ENCODE measurements at places on chromosomes 1 and 21. TPM values are rescaled to one million over a fixed set of nuclear protein-coding genes. Genes with fewer than 3 reads are reported as not detected.

SLC19A1 gene
- total RNA-seq: 4.4 TPM

CCSAP gene
- total RNA-seq: 3.8 TPM

TRABD2B gene
- 0.61 TPM for total RNA-seq

PKLR gene
- total RNA-seq: not detected

NPL gene
- 1.8 TPM for total RNA-seq

CELA3A gene
- not detected for total RNA-seq

SPATA21 gene
- total RNA-seq: not detected

AGMAT gene
- not detected for total RNA-seq

PTGER3 gene
- total RNA-seq: 0.11 TPM

DNA sequence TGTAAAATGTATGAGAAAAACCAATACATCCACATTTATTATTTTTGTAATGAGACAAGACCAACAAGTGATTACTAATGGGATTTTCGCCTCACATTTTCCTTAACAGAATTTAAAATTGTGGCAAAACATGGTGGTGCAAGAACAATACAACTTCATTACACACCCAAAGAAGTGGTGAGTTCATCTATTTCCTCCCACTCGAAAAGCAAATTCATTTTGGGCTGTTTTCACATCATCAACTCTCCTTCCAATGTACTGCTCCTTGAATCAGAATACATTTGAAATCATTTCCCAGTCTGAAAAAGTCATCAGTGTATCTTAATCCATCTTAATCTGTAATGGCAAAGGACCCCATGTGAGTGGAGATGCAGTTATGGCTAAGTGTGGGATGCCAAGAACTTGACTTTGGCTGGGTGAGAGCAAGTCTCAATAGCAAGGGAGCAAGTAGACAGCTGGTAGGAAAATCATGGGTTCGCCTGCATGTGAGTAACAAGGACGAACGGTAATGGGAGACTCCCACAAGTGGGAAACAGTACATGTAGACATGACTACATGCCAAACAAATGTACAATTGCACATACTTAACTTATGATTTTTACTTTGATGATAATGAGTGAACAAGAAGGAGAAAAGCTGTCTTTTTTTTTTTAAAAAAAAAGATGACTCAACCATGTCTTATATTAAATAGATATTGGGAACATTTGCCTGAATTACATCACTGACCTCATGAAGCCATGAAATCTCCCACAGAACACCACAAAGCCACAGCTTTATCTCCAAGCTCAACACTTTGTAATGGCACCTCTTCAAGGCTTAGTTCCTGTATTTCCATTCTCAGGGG is 46.0 kb downstream of the RUNX1 start:
- DNase-seq: no peak

GRCh38 chr21:45288441-45288841 is 746 bp upstream of the POFUT2 start:
- DNase-seq: no peak

GRCh38 chr1:204065174-204065985 is 7.5 kb upstream of the SOX13 start:
- peak; percentile 55 for DNase-seq

GRCh38 chr1:22166439-22166838 is 23.5 kb upstream of the WNT4 start:
- DNase-seq: no peak

DNA sequence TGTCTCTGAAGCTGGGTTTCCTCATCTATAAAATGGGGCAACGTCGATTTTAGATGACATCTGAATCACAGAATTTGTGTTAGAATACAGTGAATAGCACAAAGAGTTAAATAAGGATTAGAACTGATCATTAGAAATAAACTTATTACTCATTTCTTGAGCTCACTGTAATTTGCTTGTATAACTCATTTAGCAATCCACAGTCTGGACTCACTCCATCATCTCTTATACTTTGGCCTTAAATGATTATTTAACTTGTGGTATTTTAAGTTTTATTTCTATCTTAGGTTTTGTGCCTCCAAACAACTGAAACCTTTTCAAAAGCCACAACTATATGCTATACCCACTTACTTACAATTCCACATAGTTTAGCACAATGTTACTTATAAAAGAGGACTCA is 128.0 kb downstream of the CDC42BPA start:
- no peak for DNase-seq

DNA sequence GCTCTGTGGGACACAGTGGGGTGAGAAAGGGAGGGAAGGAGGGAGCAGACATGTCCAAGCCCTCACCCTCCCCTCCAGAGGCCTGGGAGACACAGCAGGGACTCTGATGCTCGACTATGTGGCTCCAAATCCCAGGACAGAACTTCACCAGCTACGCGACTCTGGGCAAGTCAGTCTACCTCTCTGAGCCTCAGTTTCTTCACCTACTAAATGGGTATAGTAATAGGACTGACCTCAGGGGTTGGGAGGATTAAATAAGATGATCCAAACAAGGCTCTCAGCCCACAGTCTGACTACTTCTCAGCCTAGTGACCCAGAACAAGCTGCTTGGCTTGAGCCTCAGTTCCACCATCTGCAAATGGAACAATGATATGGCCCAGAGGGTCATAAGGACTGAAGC is 19.6 kb downstream of the SDC3 start:
- DNase-seq: no peak

DNA sequence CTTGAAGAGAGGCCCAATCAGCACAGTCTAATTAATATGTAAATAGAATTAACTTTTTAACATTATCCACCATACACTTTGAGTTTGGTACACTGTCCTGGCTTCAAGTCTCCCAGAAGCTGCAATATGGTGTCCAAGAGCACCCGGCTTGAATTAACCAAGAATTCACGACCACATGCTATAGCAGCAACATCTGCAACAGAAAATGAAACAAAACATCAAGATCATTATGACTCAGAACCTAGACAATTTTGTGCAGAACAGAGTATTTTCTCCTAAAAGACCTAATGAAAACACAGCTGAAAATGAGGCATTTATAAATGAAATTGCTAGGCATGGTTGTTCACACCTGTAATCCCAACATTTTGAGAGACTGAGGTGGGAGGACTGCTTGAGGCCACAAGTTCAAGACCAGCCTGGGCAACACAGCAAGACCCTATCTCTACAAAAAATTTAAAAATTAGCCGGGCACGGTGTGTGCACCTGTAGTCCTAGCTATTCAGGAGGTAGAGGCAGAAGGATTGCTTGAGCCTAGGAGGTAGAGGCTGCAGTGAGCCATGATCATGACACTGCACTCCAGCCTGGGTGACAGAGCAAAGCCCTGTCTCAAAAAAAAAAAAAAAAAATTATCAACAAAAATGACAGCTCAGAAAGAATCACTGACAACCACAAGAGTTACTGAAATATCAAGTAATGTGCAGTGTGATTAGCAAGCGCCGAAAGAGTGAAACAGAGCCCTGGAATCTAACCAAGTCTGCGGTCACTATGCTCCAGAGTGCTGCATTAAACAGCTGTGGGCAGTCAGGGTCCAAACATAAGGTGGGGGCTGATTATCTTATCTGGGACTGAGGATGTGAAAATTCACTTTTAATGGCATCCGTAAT is 45.3 kb downstream of the HSF2BP start:
- no peak for DNase-seq

GRCh38 chr1:62437273-62437940 is 558 bp downstream of the USP1 start:
- DNase-seq: no peak

Data from heart right ventricle (tissue), 16 donors.